Stimulated activated naive CD8-positive, alpha-beta T cell treated with anti-CD3 and anti-CD28 coated beads, Interleukin-15, amount 100 ng/mL, for 72 hours (primary cell): ENCODE measurements at places on chromosomes 1 and 21.
A peak's percentile ranks its signal among the peaks of the same experiment; 100 is the strongest.

DNA sequence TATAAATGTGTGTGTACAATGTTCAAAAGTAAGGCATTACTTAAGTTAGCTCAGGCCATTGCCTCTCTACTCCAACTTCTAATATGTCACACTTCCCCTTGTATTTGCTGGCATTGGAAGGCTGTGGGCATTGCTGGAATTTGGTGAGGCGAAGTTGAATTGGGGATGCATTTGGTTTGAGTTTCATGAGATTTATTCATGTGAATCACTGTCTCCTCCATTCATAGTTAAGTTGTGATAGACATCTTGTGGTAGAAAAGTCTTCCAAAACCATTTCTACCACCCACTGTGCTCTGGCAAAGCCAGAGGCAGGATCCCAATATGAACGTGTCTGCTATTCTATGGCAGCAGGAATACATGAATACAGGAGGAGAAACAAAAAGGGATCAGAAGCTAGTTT lies 397.8 kb upstream of the USP24 start:
- DNase-seq: no peak

- no peak for DNase-seq
Measured at GRCh38 chr1:180787628-180788307, 124.9 kb upstream of the KIAA1614 start.

DNA sequence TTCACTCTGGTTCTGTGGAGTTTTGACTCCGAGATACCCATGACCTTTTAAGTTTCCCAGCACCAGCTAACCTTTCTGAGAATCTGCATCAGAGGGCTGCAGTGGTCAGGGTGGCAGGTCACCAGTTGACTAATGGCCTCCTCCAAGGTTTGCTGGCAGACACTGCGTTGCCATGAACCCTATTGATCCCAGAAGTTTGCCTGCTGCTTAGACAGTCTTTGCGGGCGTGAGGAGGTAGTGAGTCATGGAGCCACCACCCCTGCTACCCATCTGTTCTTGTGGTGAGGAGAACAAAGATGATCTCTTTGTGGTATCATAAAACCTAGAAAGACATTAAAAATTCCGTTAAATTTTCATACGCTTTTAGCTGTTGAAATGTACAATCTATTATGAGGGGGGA lies 180.4 kb downstream of the FGGY start:
- DNase-seq: peak; percentile 77

- no peak for DNase-seq
Measured at GRCh38 chr1:2134621-2135307, 59.8 kb downstream of the FAAP20 start.

- DNase-seq: no peak
Measured at GRCh38 chr1:159188375-159188788, 16.3 kb upstream of the ACKR1 start.

DNA sequence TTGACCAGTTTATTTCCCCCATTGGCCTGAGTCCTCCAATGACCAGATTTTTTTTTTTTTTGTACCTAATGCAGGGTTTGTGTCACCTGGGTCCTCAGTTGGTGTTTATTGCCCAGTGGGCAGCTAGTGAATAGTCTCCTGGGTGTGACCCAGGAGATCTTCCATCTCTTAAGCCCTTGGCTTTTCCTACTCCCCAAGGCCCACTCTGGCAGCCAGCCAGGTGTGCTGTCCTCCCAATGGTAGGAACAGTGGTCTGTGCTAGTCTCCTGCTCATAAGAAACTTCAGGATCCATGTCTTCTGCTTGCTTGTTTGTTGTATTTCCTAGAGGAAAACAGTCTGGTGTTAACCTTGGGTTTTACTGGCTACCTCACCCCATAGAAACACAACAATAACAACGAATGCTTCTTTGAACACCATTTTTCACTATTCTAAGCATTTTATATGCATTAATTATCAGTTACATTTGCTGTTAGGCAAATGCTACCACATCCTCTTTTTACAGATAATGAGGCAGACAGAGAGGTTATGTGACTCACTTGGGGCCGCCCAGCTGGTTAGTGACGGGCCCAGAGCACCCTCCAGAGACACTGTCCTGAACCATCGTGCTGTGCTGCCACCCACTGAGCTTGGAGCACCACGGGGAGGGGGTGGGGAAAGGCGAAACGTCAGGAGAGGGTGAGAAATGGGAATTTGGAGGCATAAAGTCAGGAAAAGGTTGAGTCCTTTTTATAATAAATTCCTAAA lies 107.5 kb downstream of the HIVEP3 start:
- DNase-seq: peak; percentile 41

DNA sequence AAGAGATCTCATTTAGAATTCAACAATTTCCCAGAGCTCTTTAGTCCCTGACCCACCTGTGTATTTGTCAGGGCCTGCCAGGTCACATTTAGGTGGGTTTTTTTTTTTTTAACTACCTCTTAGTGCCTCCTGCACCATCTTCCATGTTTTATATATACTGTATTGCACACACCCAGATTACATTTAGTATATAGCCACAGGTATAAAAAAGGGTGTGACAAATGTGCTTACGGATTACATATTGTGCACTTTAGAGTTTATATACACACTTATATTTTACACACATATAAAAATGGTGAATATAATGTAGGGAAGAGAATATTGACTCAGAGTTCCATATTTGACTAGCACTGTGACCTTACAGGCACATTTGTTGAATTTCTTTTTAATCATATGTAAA lies 17.4 kb upstream of the LRIG2 start:
- no peak for DNase-seq

DNA sequence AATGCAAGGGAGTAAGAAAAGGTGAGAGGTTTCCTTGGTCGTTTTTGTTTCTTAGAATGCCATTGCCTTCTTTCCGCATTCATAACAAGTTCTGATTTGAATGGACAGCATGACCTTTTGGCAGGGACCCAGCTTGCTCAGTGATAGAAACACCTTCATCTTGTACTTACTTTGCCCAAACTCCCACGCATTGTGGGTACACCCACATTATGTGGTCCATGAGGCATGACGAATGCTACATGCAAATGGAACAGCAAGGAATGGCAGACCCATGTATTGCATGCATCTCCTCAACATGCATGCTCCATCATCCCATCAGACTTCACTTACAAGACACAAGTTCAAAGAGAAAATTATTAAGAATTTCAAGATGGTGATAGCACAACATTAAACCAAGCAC lies 102.8 kb downstream of the CDC7 start:
- no peak for DNase-seq

DNA sequence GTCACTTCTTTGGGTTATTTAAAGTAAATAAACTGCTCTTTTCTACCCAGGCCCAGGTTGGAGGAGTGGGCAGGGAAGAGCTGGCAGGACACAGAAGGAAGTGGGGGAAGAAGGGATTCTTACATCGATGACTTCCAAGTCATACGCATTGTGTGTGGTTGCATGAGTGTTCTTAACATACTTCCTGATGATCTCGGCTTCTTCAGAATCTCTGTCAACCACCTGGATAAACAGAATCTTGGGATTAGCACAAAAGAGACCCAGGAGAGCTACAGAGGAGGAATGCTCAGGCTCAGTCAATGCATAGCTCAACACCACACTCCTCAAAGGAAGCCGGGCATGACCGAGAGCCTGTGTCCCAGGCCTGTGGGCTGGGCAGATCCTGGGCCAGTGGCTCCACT lies 42.1 kb downstream of the PARP1 start:
- DNase-seq: no peak

DNA sequence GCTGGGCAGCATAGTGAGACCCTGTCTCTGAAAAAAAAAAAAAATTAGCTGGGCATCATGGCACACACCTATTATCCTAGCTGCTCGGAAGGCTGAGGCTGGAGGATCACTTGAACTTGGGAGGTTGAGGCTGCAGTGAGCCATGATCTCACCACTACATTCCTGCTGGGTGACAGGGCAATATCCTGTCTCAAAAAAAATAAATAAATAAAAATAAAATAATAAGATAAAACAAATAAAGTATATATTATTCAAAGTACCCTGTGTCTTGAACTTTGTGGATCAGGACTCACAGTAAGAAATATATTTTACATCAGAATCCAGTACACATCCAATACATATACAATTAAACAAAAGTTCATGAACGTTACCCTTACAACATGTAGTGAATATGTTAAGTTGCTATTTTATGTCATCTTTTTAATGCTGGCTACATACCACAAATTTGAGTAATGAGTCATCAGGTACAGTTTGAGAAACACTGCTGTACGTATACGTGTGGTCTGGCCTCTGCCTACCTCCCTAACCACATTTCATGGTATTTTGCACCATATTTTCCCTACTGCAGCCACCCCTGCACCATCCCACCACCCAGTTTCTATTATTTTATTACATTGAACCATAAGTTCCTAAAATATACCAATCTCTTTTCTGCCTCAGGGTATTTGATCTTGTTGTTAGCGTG lies 4.4 kb downstream of the NME7 start:
- peak; percentile 41 for DNase-seq

GRCh38 chr1:181658581-181658980 lies 175.3 kb downstream of the CACNA1E start:
- DNase-seq: no peak

DNA sequence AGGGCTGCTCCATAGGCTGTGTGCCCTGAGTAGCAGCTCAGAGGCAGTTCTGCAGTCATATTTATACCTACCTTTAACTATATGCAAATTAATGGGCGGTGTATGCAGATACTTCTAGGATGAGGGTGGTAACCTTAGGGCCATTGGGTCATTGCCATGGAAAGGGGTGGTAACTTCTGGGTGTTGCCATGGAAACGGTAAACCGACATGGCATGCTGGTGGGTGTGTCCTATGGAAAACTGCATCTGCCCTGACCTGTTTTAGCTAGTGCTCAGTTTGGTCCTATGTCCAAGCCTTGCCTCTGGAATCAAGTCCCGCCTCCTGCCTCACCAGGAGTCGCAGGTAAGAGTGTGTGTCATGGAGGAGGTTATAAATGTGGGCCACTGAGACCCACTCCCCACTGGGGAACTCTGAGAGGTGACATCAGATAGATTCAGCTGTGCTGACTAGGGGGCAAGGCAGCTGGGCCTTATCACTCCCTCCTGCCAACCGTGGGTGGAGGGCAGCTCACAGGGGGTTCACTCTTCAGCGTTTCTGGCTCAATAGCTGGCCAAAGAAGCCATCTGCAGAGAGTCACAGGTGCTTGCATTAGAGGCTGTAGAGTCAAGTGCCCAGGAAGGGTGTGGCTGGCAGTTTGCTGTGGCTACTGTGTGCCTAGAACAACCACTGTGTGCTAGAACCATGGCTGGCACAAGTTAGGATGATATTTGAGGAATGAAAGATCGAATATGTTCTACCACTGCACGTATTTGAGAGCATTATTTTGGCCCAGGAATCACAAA lies 19.0 kb downstream of the BACE2 start:
- DNase-seq: no peak

- no peak for DNase-seq
Measured at GRCh38 chr1:117561551-117561950, 44.3 kb upstream of the TENT5C start.

- no peak for DNase-seq
Measured at GRCh38 chr1:205144751-205145150, 23.0 kb upstream of the RBBP5 start.

DNA sequence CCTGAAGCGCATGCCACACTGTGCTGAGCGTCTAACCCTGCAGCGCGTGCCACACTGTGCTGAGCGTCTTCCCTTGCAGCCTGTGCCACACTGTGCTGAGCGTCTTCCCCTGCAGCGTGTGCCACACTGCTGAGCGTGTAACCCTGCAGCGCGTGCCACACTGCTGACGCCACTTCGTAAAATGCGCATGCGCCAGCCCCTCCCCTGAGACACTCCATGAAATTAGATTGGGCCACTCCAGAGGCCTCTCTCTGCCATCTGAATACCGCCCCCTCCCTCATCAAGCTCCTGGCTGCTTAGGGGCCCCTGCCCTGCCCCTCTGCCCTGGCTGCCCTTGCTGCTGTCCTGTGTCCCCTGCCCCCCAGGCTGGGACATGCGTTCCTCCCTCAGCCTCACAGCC lies 84.8 kb downstream of the POFUT2 start:
- no peak for DNase-seq

GRCh38 chr1:191624044-191624443 lies 534.2 kb upstream of the RGS18 start:
- no peak for DNase-seq

- no peak for DNase-seq
Measured at GRCh38 chr1:207996636-207997035, 85.7 kb upstream of the CD34 start.

- peak; percentile 60 for DNase-seq
Measured at GRCh38 chr1:1629430-1630190, 2.4 kb upstream of the MMP23B start.

DNA sequence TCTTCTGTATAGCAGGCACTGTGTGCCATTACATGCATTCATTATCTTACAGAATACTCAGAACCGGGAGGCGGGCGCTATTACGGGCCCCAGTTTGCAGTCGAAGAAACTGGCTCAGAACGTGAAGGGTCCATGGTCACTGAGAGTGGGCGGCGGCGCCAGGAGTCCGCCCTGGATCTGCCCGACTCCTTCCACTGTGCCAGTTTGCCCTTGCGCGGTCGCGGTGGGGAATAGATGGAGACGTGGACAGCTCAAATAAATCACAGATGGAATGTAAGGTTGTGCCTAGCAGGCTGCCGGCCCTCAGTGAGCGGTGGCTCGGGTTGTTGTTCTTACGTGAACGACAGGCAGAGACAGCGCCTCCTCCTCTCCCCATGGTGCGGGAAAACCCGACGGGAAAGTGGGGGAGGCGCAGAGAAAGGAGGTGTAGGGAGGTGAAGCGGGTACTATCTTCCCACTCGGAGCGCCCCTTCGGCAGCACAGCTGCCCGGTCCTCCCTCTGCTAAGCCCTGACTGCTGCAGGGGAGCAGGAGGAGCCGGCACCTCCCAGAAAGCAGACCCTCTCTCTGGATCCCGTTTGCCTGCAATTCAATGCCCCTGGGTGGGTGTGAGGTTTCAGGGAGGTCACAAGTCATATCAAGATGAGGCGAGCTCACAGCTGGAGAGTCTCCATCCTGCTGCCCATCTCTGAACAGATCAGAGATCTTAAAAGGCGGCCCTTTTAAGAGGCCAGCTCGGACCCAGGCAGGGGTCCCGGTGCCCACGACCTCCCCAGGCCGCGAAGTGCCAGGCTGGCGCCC lies 1.1 kb downstream of the COL9A2 start:
- DNase-seq: peak; percentile 52

DNA sequence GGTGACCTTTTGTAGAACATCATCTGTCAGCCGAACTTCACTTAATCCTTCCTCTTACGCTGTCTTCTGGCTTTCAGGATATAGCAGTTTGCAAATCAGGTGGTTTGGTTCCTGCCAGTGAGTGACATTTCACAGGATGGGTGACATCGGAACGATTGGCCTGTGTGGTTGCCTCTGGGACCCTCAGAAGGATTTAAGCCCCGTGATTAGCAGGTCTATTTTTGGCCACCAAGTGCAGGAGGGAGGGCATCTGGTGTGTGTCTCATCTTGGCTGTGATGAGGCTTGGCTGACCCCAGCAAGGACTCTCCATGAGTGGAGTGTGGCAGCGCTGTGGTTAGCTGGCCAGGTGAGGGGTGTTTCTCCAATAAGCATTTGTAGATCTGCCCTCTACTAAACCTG lies 407.6 kb upstream of the VAMP3 start:
- DNase-seq: no peak

DNA sequence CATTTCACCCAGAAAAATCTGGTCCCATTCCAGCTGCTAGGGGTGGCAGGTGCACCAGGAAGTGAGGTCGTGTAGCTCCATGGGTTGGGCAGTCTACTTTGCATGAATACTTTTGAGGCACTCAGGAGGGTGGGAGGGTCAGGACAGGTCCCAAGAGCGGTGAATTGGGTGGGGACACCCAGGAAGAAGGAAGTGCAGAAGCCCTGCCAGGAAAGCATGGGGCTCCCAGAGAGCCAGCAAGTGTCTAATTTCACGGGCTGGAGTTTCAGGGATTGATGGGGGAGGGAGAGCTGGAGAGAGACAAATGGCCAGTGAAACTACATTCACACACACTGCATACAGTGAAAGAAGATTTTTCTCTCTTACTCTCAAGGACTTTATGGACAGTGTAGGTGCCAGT lies 137.8 kb downstream of the GALNT2 start:
- no peak for DNase-seq

- DNase-seq: no peak
Measured at GRCh38 chr1:159829273-159829634, 2.6 kb downstream of the SLAMF8 start.
